ENCODE measurements at places on chromosomes 7 and 10.

DNA sequence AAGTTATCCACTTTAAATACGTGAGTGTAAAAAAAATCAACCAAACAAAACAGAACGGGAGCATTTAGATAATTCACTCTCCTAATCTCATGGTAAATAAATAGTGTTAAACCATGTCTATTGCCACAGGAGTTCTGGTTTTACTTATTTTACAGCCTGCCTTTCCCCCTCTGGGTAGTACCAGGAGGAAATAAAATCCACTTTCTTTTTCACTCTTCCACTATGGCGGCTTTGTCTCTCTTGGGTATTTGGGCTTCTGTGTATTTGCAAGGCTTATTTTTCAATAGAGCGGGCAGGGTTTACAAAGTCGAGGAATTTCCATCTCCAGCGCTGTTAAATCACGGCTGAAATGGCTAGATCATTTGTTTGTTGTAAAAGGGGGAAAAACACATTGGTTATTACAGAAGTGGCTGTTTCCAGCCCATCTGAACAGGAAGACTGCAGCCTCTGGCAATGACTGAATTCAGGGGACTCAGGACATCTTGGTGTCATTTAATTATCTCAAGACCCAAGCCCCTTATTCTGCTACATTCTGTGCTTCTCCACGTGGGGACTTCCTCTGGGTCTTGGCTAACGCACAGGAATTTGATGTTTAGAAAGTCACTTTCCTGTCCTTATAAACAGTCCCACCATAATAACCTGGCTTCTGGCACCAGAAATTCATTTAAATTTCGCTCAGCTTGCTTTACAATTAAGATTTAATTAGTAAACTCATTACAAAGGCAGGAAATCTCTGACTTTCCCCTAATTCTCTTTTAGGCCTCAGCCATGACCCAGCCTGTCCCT lies 323.9 kb downstream of the GATA3 start:
- DNase-seq = no peak

GRCh38 chr10:44466236-44466635 lies 81.3 kb upstream of the CXCL12 start:
- DNase-seq = no peak

GRCh38 chr10:51139176-51139575 lies 64.9 kb downstream of the PRKG1 start:
- DNase-seq = no peak

- no peak for DNase-seq
Observed at GRCh38 chr10:31520986-31521831, 202.2 kb downstream of the ZEB1 start.

DNA sequence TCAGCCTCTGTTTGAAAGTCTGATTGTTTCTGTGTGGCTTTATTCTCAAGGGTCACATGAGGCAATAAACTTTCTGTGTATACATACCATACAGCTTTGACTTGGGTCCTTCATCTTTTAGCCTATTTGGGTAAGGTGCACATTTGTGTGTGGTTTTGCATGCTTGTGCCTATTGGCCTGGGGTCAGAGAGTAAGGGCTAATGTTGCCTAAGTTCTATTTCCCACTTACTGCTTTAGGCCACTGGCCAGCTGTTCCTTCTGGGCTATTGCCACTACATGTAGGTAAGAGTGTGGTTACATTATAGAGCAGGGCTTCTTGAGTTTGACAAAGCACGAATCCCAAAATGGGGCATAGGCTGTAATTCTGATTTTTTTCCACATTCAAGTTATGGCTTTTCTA lies 21.8 kb downstream of the BBIP1 start:
- DNase-seq = no peak

- DNase-seq = no peak
Observed at GRCh38 chr10:10911035-10911434, 106.6 kb upstream of the CELF2 start.

GRCh38 chr10:59997827-59998525 lies 91.6 kb upstream of the CCDC6 start:
- DNase-seq = no peak

- no peak for DNase-seq
Observed at GRCh38 chr10:81179324-81179723, 641.6 kb downstream of the SH2D4B start.

- no peak for DNase-seq
Observed at GRCh38 chr10:6499974-6500373, 80.1 kb downstream of the PRKCQ start.

- DNase-seq = no peak
Observed at GRCh38 chr7:91005024-91005423, 259.2 kb upstream of the FZD1 start.

DNA sequence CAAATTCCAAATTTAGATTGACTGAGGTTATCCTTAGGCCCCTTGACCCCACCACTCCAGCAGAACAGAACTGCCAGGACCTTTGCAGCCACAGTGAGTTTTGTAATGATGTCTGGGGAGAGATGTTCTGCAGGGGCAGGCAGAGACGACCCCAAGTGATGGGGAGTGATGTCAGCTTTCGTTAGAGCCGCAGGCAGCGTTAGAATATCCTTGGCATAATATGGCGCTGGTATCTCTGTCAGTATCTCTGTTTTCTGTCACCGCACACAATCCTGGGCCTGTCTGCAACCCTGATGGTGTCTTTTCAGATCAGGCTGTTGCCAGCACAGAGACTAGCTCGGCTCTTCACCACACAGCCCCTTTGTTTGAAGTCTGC lies 1083.6 kb downstream of the KCNMA1 start:
- no peak for DNase-seq

GRCh38 chr7:85681241-85681640 lies 494.4 kb upstream of the SEMA3D start:
- DNase-seq = no peak

DNA sequence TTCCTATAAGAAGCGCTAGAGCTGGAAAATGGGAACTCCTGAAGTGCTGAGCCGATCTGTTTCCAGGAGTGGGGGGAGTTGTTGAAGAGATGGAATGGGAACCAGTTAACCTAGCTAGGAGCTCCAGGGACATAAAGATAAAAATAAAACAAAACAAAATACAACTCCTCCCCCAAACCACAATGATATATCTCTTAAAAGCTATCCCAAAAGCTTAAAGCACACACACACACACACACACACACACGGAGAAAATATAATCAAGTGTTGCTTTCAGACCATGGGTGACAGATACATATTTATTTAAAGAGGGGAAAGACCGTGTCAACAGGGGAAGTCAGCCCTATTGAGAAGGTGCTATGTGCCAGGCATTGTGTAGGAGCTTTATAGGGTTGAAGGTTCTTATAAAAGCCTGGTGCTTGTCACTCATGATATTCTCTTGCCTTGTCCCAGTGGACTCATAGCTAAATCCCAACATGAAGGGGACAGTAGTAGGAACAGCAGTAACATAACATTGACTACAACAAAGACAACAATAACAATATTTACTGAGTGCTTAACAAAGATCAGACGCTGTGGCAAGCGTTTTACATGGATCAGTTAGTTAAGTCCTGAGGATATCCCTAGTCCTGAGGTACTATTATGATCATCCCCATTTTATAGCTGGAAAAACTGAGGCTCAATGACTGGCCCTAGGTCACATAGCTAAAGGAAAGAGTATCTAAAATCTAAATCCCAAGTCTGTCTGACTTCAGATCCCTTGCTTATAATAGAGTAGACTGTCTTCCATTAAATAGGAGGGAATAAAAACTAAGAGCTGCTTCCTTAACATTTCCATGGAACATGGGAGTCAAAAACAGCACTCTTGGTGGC lies 115.5 kb downstream of the SPAG6 start:
- DNase-seq = no peak

DNA sequence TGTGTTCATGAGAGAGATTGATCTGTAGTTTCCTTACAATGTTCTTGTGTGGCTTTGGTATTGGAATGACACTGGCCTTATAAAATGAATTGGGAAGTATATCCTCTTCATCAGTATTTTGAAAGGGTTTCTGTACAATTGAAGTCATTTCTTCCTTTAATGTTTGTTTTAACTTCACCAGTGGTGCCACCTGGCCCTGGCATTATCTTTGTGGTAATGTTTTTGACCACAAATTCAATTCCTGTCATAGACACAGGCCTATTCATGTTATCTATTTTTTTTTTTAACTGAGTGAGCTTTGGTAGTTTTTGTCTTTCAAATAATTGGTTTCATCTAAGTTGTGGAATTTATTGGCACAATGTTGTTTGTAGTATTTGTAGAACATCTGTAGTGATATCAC lies 127.7 kb downstream of the CDK14 start:
- no peak for DNase-seq

DNA sequence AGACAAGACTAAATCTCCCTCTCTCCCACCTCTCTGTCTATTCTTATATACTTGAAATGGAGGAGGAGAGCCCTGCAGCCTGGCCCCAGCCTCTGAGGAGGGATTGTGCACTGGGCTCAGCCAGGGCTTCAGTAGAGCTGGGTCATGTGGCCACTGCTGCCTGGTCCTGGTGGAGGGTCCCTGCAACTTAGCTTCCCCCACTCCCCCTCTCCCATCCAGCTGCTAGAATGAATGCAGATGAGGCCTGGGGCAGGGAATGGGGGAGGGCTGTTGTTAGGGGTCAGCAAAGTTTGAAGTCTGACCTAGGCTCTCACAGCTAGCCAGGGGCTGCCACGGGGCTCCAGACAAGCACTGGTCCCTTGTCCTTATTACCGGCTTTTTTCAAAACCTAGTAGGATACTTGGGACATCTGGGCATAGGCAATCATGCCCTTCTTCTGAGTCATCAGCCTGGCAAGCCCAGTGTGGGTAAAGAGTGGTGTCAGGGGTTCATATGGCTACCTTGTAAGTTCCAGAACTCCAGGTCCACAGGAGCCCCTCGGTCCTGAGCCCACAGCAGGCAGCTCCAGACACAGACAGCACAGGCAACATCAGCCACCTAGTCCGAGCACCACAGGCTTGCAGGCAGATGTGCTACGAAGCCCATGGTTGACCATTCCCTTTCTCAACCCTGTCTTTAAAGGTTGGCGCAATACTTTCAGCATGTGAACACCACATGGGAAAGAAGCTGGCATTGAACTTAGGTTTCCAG lies 12.8 kb upstream of the CXCL12 start:
- no peak for DNase-seq

- DNase-seq = no peak
Observed at GRCh38 chr7:91685544-91685943, 195.0 kb downstream of the MTERF1 start.

- no peak for DNase-seq
Observed at GRCh38 chr7:81280531-81280930, 361.7 kb upstream of the SEMA3C start.

DNA sequence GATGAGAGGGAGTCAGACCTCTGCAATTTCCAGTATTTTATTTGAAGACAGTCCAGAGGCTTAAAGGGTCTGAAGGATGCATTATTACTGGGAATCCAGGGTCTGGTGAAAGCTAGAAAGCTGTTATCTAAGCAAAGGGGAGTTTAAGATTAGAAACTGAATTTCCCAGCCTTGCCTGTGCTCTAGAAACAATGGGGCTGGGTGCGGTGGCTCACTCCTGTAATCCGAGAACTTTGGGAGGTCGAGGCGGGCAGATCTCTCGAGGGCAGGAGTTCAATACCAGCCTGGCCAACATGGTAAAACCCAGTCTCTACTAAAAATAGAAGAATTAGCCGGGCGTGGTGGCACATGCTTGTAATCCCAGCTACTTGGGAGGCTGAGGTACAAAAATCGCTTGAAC lies 71.5 kb upstream of the ANLN start:
- DNase-seq = no peak

DNA sequence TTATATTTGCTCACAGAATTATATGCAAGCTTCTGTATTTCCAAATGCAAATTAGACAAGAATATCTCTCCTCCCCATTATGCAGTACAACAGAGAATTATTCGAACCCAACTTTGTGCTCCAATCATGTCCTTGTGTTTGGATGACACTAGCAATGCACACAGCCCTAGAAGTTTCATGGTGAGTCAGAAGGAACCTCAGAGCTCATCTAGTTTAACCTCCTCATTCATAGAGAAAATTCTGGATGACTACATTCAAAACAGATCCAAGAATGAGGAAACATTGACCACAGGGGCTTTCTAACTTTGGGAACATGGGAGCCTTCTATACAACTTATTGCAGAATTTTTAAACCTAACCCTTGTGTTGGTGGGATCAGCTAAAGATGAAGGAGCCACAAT lies 12.8 kb upstream of the ARID5B start:
- no peak for DNase-seq

- no peak for DNase-seq
Observed at GRCh38 chr7:33705333-33705833, 200.0 kb upstream of the BMPER start.

DNA sequence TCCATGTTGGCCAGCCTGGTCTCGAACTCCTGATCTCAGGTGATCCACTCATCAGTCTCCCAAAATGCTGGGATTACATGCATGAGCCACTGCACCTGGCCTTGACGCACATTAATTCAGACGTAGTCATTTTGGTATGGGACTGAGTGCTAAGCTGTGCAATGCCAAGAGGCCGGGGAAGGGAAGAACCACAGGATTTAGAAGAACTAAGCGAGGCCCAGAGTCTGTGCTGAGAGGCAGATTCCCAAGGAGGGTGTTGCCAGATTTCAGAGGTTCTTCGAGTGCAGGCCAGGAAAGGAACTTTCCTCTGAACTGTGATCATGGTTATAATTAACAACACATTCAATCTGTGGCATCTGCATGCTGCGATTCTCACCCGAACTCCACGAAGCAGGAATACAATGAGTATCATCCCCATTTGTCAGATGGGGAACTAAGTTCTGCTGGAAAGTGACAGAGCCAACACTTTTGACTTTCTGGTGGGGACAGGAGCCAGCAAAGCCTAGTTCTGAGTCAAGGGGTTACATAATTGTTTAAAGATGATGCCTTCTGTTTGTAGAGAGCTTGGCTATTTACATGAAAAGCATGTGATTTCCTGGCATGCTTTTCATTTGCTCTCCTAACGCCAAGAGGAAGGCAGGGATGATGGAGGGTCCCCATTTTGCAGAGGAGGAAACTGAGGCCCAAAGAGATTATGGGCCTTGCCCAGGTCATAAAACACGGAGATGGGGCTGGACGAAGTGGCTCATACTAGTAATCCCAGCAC lies 6.2 kb upstream of the ZAN start:
- no peak for DNase-seq

DNA sequence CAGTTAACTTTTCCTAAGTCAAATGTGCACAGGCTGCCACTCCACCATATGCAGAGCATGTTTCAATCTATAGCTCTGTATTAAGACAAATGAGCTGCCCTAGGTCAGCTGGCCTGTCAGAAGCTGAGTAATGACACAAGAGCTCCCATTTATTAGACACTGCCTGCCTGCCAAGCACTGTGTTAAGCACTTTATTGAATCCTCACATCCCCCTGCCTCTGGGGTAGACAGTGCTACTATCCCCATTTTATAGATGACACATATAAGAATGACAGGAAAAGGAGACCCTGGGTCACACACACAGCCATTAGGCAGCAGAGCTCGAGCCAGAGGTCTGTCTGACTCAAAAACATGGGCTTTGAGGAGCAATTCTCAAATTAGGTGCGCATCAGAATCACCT lies 179.8 kb upstream of the PDE1C start:
- DNase-seq = no peak

GRCh38 chr10:11261687-11262493 lies 244.2 kb downstream of the CELF2 start:
- DNase-seq = no peak

- no peak for DNase-seq
Observed at GRCh38 chr7:24885305-24885704, 94.7 kb downstream of the OSBPL3 start.

- no peak for DNase-seq
Observed at GRCh38 chr10:17673471-17674061, 29.6 kb downstream of the STAM start.

GRCh38 chr7:36638140-36638539 lies 86.2 kb downstream of the AOAH start:
- DNase-seq = no peak

Measured in activated CD4-positive, alpha-beta T cell treated with anti-CD3 and anti-CD28 coated beads for 48 hours (primary cell).